ENCODE measurements at places on chromosomes 7 and 10.
A peak's percentile ranks its signal among the peaks of the same experiment; 100 is the strongest.

- DNase-seq = no peak
These were observed 13.1 kb upstream of the PDK4 start for GRCh38 chr7:95609277-95609971.

- DNase-seq = no peak
These were observed 206.7 kb upstream of the PLXNA4 start for GRCh38 chr7:132782777-132783640.

- DNase-seq = no peak
These were observed 61.6 kb downstream of the CCDC71L start for GRCh38 chr7:106599343-106599698.

- DNase-seq = peak; percentile 35
These were observed 447 bp downstream of the RSU1 start for GRCh38 chr10:16816830-16817124.

- DNase-seq = no peak
These were observed 20.4 kb downstream of the TECPR1 start for GRCh38 chr7:98231493-98232262.

DNA sequence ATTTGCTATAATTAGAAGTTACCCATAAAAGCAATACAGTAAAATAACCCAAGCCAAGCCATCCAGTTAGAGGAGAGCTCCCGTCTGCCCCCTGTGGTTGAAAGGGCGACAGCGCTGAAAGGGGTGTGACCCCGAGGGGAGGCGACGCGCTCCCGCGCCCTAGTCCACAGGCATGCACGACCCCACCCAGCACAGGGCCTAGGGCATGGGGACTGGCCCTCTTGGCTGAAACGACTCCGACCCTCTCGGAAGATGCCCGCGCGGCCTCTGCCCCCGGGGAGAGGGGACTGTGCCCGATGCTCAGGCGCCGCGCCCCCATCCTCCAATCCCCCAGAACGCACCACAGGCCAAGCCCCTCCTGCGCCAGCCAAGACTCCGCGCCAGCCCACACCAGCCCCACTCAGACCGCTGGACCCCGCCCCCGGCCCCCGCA lies 64.0 kb downstream of the CSGALNACT2 start:
- no peak for DNase-seq

- DNase-seq = peak; percentile 24
These were observed 201.8 kb downstream of the TCERG1L start for GRCh38 chr10:131109726-131110125.

DNA sequence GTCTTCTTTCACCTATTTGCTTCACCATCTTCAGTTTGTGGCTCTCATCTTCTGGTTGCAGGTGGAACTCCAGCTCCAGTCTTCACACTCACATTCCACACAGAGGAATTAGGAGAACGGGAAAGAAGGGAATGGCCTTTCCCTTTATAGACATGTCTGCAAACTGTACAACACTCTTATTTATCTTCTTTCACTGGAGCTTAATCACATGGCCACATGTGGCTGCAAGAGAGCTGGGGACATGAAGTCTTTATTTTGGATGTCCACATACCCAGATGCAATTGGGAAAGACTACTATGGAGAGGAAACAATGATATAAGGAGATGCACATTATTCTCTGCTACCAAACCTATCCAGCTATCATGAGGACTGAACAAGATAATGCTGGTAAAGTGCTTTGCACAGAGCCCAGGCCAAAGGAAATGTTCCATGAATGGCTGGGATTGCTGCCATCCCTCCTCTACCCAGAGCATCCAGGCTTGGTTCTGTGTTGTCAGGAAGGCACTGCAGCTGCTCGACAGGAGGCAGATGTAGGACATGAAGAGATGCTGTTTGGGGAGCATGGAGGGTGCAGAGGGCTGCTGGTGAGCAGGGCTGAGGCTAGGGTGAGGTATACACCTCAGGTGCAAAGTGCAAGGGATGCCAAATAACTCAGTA lies 183.8 kb upstream of the TBX20 start:
- DNase-seq = no peak

GRCh38 chr10:58237014-58237834 lies 30.5 kb downstream of the IPMK start:
- DNase-seq = no peak

DNA sequence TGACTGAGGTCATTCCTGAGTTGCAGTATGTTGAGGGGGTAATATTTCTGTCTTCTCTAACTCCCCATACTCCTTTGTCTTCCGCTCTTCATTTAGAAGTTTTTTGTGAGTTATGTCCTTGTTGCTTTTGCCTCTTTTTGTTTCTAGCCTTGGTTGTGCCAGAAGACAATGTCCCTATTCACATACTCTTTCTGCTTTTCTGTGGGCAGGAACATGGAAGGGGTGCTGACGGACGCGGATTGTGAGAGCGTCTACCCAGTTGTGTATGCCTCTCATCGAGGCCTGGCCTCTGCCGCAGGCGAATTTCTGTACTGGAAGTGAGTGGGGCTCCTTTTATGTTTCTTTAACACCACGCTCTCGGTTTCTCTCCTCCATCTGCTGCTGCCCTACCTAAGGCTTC lies 20.5 kb downstream of the STAG3 start:
- DNase-seq = no peak

DNA sequence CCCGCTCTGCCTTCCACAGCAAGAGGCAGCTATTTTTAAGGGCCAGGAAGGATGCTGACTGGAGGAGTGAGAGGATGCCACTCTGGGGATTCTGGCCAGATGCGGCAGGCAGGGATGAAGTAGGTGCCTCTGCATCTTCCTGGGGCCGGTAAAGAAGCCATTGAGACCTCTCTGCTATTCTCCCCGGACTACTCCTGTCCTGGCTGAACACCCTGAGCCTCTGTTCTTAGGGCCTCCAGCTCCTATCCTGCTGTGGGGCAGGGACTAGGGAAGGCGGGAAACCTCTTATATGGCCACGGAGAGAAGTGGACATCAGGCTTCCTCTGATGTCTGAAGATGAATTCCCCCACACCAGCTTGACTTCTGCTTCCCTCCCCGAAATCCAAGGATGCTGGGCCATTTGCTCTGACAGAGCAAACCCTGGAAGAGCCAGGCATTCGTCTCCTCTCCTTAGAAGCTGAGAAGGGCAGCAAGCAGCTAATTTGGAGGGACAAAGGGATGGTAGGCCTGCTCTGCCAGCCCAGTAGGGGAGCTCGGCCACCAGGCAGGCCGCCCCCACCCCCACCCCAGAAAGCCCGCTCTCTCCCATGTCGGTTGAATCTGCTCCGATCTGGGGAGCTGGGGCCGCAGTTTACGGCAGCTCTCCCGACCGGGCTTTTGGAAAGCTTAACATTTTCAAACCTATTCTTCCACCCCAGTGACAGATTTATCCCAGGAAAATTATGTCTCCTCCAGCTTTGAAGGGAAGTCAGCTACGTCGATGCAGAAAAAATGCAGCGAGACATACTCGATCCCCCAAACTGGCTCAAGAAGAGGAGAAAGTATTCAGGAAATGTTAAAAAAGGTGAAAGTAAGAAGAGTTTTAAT lies 2.8 kb downstream of the FGF8 start:
- no peak for DNase-seq

- no peak for DNase-seq
These were observed 74.3 kb upstream of the SHH start for GRCh38 chr7:155886391-155887173.

DNA sequence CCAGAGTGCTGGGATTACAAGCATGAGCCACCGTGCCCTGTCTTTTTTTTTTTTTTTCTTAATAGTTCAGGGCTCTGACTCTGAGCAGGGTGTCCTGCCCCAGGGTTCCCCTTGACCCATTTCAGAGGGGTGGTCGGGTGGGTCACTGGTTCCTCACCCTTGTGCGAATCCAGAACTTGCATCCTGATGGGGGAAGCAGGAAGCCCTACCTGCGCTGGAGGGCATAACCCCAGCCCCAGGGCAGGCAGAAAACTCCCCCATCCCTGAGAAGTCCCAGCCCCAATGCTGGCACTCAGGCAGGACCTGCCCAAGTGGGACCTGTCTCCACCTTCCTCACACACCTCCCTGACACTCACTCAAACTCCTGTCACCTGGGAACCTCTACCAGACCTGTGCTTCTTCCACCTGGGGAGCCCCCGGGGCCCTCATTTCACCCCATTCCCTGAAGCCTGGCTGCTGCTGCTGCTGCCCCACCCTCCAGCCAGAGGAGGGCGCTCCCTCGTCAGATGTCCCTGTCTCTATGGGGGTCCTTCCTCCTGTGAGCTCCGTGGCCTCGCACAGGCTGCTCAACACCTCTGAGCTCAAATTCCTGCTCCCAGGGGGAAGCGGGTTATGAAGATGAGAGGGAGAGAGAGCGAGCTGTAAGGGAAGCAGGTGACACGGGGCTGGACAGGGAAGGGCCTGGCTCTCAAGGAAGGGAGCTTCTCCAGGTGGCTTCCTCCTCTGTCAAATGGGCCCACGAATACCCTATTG lies 15.1 kb upstream of the ZNF273 start:
- DNase-seq = peak; percentile 27

DNA sequence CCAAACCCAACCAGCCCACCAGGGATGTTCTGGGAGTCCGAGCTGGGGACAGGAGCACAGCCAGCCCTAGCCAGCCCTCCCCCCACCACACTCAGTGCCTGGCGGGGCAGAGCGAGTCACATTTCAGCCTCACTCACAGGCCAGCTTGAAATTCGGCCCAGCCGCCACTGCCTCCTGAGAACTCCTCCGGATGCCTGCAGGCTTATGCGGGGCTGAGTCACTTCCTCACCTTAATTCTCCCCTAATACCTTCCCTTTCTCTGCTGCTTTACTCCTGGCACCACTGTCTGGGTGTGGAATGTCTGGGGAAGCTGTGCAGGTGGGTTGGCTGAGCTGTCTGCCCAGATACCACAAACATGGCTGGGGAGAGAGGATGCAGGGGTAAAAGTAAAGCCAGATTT lies 22.6 kb upstream of the DLG5 start:
- DNase-seq = no peak

DNA sequence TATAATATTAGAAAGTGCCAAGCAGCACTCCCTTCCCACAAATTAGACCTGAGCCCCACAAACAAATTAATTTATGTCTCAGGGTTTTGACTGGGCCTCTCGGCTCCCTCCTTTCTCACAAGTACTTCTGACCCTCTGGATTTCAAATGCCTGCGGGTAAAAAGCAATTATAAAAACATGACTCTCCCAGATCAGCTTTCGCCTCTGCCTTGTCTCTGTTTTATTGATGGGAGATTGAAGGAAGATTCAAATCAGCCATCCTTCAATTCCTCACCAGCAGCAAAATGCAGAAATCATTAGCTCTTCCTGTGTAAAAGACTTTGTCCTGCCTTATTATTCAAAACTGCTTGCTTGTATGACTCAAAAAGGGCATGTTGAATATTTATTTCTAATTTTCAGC lies 453.7 kb upstream of the MKI67 start:
- no peak for DNase-seq

DNA sequence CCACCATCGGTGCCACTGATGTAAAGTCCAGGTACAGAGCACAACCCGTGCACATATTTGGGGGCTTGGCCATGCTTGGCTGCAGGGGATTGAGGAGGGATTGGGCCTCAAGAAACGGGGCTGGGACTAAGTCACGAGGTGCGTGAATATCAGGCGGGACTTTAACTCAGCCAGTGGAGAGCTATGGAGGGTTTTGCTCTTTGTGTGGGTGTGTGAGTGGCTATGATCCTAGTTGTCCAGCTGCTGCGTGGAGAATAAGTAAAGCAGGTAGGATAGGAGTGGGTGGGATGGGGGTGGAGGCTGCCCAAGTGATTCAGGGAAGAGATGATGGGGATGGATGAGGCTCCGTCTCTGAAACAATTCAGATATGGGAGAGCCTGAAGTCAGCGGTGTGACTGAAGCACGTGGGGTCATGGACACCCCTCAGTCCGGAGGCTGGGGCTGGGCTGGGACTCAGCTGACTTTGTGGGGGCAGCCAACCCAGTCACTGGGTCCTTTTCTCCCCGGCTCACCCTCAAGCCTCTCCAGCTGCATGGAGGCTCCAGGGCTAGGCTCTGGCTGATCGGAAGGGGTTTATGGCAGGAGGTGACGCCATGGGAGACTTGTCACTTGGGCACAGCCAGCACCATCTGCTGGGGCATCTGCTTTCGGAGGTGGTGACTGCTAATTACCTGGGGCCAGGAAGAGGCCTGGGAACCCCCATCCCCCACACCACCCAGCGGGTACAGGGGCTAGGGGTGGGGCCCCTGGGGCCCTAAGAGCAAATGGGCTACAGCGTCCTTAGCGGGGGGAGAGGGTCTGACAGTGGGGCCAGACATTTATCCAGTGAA lies 1.7 kb upstream of the LFNG start:
- DNase-seq = no peak

DNA sequence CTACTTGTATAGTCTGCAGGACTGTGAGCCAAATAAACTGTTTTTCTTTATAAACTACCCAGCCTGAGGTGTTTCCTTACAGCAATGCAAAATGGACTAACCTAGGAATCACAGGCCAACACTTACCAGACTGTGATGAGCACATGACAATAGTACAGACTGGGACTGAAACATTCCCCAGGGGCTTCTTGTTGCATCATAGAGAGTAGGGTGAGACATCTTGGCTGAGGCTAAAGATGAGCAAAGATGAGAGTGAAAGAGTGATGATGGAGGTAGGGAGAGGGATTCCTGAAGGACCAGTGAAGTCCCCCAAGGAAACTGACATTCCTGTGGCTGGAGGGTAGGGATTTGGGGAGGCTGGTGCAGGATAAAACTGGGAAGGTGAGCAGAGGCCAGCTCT lies 194.4 kb downstream of the TPST1 start:
- no peak for DNase-seq

GRCh38 chr10:92432596-92432995 lies 141.3 kb downstream of the IDE start:
- no peak for DNase-seq

GRCh38 chr10:86545101-86545500 lies 23.5 kb upstream of the WAPL start:
- no peak for DNase-seq

DNA sequence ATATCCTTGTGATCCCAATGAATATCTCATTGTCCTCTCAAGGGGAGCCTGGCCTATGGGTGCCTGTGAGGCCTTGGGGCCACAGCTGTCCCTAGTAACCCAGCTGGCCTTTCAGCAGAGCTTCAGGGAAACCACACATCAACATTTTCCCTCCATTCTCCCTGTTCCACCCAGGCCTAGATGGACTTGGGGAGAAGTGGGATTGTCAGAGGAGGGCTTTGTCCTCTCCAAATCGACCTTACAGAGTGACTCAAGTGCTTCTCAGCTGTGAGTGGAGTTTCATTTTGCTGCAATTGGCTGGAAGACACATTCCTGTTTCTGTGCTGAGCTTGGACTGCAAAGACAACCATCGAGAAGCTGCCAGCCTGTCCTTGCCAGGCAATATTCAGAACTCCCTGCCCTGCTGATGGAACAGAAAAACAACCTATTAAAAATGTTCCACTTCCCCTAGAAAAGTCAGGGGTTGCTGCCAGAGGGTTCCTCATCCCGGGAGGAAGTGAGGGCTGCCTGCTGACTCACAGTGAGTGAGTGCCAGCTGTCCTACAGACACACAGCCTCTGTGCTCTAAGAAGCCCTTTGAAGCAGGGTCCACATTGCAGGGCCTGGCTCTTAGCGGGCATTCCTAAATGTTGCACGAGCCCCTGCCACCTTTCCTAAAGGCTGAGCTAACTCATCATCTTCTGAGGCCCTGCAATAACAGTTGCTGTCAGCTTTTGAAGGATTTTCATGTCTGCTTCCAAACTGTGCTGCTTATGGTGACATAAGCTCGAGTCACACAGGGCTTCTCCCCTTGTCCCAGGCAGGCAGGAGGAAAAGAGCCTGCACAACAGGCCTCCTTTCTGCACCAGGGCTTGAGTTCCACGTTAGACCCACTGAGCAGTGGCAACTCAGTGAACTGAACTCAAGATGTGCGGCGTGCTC lies 20.5 kb downstream of the STRA8 start:
- peak; percentile 91 for DNase-seq

GRCh38 chr10:128078136-128078969 lies 47.9 kb downstream of the MKI67 start:
- DNase-seq = peak; percentile 24
